Stimulated activated CD4-positive, alpha-beta T cell treated with anti-CD3 and anti-CD28 coated beads, Interleukin-4, amount 100 ng/mL, for 48 hours (primary cell): ENCODE measurements at places on chromosomes 2 and 18.

DNA sequence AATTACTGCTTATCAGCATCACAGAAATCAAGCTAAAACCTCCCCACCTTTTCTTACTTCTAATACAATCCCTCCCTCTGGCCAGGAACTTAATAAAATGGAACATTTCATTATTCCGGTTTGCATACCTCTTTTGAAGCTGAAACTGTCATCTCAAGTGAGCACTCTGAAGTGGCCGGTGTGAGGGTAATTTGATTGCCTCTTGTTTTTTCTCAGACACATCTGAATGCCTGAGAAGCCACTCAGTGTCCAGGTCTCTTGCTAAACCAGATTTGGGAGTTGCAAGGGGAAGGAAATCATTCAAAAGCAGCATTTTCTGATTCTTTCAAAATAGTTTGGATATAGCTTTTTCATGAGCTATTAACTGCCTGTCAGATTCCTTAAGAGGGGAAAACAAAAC is 190.3 kb downstream of the C1D start:
- no peak for DNase-seq

DNA sequence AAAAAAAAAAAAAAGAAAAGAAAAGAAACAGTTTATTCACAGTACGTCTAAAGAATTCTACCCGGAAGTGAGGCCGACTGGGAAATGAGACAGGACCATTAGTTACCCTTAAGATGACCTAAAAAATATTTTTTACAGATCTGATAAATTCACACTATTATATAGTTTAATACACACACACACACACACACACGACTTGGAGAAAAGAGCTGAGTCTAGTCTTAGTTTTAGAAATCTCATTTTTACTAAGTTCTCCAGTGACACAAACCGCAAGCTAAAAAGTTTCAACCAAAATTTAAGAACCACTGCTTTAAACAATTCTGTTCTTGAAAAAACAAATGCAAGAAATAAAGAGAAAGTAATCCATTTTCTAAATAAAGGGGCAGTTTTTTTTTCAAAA is 27.1 kb downstream of the ST3GAL5 start:
- no peak for DNase-seq

- no peak for DNase-seq
These were observed 48.5 kb upstream of the ASPRV1 start for GRCh38 chr2:70009762-70010575.

- DNase-seq = no peak
These were observed 373.4 kb downstream of the NCKAP5 start for GRCh38 chr2:133194777-133195335.

DNA sequence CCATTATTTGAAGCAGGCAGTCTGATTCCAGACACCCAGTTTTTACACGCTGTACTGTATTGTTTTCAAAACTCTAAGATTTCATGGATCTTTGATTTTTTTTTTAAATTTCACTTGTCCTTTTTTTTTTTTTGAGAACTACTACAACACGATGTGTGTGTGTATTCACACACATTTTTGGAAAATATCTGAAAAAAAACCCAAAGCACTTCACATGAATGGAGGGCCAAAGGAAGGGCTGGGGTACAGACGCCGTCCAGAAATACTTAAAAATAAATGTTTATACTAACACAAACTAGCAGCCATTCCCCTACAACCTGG is 314 bp upstream of the SSB start:
- DNase-seq = no peak

- no peak for DNase-seq
These were observed 76.4 kb upstream of the ZEB2 start for GRCh38 chr2:144596073-144596871.

DNA sequence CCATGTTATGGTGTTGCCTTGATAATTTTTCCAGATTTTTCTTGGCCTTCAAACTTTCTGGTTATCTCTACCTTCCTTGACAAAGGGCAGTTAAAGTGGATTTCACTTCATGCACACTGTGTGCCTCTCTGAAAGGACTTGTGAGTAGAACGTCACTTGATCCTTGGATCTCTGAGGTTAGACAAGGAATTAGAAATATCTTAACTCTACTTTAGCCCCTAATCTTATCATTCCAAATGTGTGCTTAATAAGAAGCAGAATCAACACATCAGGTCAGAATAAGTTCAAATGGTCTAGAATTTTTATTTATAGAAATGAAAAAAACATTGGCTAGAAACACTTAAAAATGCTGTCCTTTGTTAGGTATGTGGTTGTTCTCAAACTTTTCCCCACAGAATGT is 205.7 kb downstream of the TPGS2 start:
- DNase-seq = no peak

DNA sequence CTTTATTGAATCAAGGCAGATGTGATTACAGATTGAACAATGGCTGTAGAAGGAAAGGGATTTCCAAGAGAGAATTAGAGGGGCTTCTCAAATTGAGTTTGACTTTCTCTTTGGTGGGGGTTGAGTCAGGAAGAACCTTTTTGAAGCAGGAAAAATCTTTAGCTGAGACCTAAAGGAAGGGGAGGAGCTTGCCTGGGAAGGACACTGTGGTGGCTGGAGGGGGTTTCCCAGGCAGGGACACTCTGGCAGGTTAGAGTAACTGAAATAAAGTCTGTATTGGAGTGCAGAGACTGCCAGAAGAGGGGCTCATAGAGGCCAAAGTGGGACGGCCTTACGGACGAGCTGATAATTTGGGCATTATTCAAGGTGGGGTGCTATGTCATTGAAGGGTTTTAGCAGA is 69.3 kb downstream of the NEDD4L start:
- no peak for DNase-seq

GRCh38 chr2:607172-607571 is 70.0 kb downstream of the TMEM18 start:
- no peak for DNase-seq

DNA sequence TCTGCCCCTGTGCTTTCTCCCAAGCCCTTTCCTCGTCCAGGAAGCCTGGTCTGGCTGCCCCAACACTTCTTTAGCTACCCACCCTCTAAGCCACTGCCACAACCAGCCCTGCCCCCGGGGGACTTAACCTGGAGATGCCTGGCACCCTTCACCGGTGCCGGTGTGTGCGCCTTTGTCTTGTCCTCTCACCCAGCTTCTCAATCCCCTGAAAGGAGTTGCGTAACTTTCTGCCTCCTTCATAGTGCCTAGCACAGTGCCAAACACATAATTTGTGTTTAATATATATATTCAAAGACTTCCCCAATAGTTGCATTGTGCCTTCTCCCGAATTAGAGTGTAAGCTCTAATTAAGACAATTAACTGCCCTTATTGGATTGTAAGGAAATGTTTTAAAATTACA is 70.6 kb downstream of the ALK start:
- DNase-seq = no peak

GRCh38 chr2:193240752-193241151 is 1046.0 kb upstream of the TMEFF2 start:
- no peak for DNase-seq

DNA sequence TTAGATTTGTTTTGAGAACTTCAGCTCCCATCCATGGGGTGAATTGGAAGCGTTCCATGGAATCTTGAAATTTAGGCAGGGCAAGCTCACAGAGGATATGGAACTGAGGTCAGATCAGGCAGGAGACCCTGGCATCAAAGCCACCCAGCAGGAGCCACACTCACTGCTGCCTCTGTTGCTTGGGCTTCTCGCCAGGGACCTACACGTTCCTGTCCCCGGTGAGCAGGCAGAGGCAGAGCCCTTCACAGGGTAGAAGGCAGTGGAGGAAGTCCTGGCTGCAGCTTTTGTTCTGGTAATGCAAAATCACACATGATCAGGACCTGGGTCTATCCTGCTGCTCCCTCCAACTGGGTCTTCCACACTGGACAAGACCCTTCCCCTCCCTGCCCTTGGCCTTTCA is 42.1 kb downstream of the CAPN13 start:
- DNase-seq = no peak

GRCh38 chr2:223720367-223720766 is 117.0 kb downstream of the AP1S3 start:
- no peak for DNase-seq

DNA sequence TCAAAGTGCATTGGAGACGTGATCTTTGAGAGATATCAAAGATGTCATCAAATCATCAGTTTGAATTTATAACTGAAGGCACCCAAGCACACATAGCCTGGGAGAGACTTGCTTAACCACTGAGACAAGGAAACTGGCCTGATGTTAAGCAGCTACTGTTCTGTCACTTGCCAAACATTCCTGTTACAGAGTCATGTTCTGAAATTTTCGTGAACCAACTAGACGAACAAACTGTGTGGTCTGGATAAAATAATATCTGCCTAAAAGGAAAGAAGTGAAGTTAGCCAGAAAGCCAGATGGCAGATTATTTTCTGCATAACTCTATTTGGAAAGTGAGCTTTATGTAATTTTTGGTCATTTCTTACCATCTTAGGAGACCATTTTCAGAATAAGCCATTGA is 51.4 kb downstream of the SPATS2L start:
- DNase-seq = no peak

GRCh38 chr2:144459286-144459685 is 60.6 kb downstream of the ZEB2 start:
- DNase-seq = no peak

DNA sequence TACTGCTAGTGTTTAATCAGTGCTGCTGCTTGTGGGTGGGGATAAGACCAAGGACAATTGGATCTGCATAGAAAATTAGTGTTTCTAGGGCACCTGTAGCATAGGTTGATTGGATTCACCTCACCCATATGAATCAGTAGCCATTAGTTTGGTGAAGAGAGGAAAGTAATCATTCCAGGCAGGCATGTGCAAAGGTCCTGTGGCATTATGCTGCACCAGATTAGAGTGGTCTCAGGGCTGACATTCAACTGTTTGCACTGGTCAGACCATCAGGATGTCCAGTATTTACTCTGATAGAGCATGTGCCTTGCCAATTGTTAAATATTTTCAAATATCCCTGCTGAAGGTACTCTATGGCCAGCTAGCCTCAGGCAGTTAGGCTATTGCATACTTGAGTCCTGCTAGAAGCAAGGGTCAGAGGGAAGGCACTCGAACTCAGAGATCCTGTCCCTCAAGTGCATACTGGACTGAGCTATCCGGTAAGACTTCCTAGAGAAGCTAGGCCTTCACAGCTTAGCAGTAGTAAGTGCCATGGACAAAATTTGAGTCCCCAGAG is 64.7 kb downstream of the SKA1 start:
- no peak for DNase-seq

DNA sequence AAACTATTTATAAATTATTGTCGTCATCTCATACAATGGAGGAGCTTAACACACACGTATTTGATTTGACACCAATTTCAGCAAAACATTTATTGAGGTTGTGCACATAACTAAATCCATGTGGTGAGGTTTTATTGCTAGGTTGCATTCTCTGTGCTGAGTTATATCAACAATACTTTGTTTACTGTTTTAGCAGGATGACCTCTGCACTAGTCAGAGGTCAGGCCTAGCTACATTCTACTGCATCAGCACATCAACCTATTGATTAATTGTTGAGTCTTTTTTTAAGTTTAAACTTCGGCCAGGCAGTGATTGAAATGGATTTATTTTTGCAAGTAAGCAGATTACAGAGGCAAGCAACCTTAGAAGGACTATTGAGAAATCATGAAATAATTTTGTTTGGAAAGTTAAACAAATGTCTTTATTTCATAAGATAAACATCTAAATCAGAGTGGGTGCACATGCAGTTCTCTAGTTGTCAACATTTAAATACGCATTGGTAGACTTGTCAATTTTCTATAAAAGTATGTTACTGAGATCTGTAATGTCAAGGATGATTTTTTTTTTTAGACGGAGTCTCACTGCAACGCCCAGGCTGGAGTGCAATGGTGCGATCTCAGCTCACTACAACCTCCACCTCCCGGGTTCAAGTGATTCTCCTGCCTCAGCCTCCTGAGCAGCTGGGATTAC is 75.2 kb upstream of the CD28 start:
- no peak for DNase-seq

DNA sequence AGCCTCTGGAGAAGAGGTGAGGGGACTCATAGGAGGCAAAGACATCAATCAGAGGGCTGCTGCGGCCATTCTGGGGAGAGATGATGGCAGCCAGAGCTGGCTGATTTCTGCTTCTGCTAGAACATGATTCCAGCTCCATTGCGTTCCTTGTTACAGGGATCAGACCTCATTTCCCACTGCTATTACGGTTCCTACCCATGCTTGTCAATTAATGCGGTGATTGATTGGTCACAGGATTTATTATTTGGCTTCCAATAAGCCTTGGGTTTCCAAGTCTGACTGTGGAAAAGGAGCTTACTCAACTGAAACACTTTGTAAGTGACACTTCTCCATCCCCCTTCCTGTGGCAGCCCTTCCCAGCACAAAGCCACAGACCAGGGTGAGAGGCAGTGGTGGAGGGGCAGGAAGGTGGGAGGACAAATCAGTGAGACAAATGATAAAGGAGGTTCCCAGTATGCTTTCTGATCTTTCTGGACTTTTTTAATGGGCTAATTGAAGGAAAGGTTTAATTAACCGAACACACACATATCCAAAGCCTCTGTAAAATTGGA is 26.8 kb upstream of the CTLA4 start:
- no peak for DNase-seq

DNA sequence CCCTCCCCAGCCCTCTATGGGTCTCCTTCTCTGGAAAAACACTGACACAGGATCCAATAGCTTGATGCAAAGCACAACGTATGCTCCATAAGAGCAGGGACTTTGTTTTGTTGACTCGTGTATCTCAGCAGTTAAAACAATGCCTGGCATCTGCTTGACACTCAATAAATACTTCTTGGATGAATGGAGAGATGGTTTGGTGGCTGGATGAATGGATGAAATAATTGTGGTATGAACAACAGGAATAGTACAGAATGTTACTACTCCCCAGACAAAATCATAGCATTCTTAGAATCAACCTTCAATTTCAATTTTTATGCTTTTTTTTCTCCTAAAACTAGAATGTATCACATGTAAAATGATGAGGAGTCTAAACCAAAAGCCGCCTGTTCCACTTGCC is 57.4 kb downstream of the KCNE4 start:
- no peak for DNase-seq

- no peak for DNase-seq
These were observed 138.0 kb downstream of the EPHA4 start for GRCh38 chr2:221434142-221434541.

DNA sequence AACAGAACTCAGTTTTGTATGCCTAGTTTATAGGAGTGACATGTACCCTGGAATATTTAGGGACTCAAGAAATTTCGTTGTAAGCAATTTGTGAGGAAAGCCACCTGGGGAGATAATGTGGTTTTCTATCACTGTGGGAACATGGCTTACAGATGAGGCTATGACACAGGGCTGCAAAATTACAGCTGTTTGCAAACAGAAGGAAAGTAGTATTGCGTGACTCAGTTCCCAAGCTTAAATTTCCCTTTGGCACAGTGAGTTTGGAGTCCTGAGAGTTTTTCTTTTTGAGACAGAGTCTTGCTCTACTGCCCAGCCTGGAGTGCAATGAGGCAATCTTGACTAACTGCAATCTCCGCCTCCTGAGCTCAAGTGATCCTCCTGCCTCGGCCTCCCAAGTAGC is 149.8 kb downstream of the MYO5B start:
- no peak for DNase-seq

GRCh38 chr2:17166506-17166905 is 351.7 kb downstream of the RAD51AP2 start:
- DNase-seq = no peak

- DNase-seq = no peak
These were observed 25.5 kb upstream of the ALMS1 start for GRCh38 chr2:73359915-73360697.
